ENCODE measurements at places on chromosomes 5 and 9. TPM values are rescaled to one million over a fixed set of nuclear protein-coding genes. Genes with fewer than 3 reads are reported as not detected.

DNA sequence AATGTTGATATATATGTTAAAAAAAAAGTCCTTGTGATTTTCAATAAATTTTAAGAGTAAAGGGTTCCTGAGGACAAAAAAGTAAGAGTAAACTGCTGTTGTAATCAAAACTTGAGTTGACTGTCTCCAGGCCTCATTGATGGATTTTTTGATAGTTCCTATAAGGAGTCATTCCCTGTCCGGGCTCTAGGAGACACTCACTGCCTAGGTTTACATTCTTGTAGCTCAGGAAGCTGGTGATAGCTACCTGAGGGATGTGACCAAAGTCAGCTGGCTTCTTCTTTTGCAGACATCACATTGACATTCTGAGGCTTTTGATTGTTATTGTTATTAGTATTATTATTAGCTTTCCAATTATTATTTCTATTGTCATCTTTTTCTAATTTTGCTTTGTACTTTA lies 116.5 kb upstream of the FBXL7 start:
- no peak for DNase-seq

- DNase-seq: no peak
Measured at GRCh38 chr5:60334281-60334713, 365.7 kb downstream of the DEPDC1B start.

The PCDHGB3 gene
- not detected for polyA plus RNA-seq

GRCh38 chr9:111066468-111066867 lies 28.2 kb upstream of the LPAR1 start:
- no peak for DNase-seq

GRCh38 chr5:158514986-158515359 lies 584.7 kb downstream of the EBF1 start:
- no peak for DNase-seq

GRCh38 chr9:97563458-97564135 lies 62.1 kb downstream of the TMOD1 start:
- DNase-seq: no peak

The ENTREP1 gene
- not detected for polyA plus RNA-seq

GRCh38 chr5:173011566-173011965 lies 28.0 kb downstream of the ATP6V0E1 start:
- DNase-seq: no peak

The SLC34A1 gene
- not detected for polyA plus RNA-seq

DNA sequence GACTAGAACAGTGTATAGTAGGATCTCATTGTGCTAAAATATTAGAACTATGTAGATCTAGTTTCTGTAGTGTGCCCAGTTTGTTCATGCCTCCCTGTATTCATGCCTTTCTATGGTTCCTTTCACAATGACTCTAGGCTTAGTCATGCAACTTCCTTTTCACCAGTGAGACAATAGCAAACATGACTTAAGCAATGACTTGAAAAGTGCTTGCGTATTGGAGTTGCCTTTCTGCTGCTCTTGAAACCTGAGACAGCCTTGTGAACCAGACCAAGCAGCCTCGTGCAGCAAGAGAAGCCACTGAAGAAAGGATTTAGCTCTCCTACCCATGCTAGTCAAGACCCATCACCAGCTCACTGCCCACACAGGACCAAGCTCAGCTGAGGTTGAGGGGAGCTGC lies 294.5 kb upstream of the TAS2R1 start:
- no peak for DNase-seq

- DNase-seq: no peak
Measured at GRCh38 chr9:72983512-72984225, 30.8 kb upstream of the ALDH1A1 start.

DNA sequence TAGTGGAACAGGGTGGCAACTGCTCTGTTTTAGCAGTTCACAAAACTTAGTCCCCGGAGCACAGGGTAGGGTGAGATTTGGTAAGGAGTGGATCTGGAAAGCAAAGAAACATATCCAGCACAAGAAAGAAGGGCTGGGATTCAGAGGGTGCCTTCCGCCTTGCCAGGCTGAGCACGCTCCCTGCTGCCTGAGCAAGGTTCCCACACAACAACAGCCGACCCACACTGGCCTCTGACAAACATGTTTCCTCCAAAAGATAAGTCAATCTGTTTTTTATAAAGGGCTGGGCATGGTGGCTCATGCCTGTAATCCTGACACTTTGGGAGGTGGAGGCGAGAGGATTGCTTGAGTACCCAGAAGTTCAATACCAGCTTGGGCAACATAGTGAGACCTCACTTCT lies 45.8 kb downstream of the RAB3C start:
- DNase-seq: no peak

- no peak for DNase-seq
Measured at GRCh38 chr5:108798513-108799265, 51.0 kb downstream of the FER start.

The CDH10 gene
- polyA plus RNA-seq: not detected

The ELOVL7 gene
- 0.34 TPM for polyA plus RNA-seq

The CCNJL gene
- polyA plus RNA-seq: not detected

DNA sequence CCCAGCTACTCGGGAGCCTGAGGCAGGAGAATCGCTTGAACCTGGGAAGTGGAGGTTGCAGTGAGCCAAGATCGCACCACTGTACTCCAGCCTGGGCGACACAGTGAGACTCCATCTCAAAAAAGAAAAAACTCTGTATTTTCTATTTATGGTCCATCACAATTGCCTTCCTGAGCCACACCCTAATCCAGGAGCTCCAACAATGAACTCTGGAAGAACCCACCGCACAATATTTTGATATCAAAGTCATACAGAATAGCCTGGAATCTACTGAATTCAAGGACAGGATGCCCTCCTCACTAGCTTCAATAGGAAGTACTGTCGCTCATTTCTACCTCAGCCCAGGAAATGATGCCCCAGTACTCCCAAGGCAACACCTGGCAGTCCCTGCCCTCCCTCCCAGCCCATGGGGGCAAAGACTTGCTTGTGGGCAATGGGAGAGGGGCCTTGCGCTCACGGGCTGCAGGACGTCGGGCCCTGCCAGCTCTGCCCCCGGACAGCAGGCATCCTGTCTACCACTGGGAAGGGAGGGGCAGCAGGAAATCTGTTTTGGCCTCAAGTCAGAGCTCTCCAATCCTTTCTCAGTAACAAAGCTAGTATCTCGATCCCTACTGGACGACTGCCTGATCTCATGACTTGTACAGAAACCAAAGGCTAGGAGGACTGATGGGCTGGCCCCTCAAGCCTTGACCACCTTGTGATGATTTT lies 19.7 kb downstream of the UBAC1 start:
- no peak for DNase-seq

- DNase-seq: no peak
Measured at GRCh38 chr5:117547192-117547591, 972.6 kb upstream of the SEMA6A start.

DNA sequence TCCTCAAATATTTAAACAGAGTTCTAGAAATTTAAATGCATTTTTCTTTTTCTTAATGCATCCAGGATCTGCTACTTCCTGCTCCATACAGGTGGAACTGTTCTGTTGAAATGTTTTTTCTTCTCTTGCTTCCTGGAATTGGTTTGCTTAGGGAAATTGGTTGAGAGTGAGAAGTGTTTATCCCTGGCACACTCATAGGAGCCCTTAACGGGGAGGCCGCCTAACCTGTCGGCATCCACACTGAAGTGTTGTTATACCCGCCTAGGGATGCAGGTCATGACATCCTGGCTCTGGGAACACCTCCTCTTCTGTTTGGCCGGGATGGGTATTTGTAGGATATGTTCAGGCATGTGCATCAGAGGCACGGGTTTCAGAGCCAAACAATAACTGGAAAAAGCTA lies 239.7 kb downstream of the GADD45G start:
- DNase-seq: no peak

DNA sequence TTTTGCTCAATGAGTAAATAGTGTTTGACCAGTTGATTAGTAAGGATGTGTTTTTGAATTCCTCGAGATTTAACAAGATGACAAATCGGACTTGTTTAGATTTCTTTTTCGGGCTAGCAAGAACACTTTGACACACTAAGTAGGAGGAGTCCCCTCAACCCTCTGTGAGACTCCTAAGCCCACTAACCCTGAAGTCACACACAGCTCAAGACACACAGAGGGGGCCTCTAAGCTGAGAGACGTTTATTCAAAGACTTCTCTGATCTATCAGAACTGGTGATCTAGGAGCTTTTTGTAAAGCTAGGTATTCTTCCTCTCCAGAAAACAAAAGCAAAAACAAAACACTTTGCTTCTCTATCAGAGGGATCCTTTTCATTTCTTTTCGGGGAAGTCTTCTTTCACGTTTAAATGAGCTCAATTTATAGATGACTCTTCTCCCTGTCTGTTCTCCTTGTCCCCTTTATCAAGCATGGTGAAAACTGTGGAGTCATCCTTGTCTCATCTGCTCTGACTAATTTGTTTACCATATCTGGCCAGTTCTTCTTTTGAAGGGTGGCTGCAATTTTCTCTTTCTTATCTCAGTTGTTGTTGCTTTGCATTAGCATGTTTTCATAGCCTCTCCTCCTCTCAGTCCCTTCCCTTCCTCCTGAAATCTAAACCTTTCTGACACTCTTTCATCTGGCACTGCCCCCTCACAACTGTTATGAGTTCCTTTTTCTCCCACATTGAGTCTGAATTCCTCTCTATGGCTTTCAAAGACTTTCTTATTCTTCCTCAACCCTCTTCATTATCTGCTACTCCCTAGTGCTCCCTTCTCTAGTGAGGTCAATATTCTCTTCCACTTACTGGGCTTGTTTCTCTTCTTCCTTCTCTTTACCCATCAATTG lies 68.5 kb upstream of the RAI14 start:
- no peak for DNase-seq

The NIPAL4 gene
- 6.6 TPM for polyA plus RNA-seq

The HRH2 gene
- polyA plus RNA-seq: not detected

GRCh38 chr9:20361229-20361628 lies 261.1 kb downstream of the MLLT3 start:
- no peak for DNase-seq

The FOXB2 gene
- not detected for polyA plus RNA-seq

DNA sequence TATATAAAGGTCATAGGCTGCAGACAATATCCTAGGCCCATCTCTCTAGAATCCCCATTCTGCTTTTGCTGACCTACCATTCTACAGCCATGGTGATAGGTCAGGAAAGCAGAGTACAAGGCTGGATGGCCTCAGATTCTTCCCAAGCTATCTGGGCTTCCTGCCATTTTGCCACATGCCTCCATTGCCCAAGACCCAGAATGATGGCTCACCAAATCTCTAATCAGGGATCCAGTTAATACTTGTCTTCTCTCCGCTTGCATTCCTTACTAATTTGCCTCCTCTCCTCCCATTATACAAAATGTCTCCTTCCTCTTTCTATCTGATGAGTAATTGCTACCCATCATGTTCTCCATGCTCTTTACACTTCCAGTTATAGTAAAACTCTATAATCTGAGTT lies 22.7 kb upstream of the NDUFS4 start:
- DNase-seq: no peak

The SLIT3 gene
- polyA plus RNA-seq: not detected

DNA sequence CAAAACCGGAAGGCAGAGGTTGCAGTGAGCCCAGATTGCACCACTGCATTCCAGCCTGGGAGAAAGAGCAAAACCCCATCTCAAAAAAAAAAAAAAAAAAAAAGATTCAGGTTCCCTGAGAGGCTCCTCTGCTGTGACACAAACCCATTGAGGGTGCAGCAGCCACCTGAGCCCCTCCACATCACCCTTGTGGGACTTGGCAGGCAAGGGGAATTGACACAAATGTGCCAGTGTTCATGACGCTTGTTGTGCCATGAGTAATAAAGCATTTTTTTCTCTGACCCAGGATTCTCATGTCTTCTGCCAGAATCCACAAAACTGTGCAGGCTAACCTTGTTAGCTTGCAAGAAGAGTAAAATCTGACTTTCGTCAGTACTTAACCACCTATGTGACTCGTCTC lies 149.6 kb downstream of the TTC39B start:
- DNase-seq: no peak

DNA sequence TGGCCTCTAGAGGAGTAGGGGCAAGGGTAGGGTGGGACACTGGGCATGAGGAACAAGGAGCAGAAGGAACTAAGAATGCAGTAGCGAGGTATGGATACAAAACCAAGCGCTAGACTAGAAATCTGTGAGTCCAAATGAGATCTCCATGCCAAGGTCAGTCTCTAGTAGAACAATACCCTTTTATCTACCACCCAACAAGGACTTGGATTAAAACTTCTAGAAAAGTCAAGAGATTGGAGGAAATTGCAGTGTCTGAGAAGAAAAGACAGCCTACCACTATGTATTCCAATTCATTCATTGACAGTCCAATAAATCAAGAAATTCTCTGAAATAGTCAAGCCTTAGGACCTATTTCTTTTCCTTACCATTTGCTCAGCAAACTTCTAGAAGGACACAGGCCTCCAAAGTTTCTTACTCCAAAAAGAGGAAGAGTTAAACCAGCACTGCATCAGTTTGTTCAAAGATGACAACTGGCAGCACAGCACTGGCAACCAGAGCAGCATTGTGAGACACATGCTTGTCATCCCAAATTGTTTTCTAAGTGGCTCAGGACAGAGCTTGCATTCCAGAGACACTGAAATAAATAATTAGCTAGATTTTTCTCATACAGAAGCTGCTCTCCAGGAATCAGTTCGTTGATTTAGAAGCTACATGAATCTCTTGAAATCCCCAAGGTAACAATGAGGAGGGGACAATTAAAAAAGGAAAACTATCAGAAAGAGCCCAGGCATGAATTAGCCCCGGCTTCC lies 22.6 kb downstream of the ABCA1 start:
- DNase-seq: no peak

- DNase-seq: peak; percentile 48
Measured at GRCh38 chr9:36486933-36487481, 85.7 kb upstream of the MELK start.

The CD72 gene
- polyA plus RNA-seq: 293 TPM

DNA sequence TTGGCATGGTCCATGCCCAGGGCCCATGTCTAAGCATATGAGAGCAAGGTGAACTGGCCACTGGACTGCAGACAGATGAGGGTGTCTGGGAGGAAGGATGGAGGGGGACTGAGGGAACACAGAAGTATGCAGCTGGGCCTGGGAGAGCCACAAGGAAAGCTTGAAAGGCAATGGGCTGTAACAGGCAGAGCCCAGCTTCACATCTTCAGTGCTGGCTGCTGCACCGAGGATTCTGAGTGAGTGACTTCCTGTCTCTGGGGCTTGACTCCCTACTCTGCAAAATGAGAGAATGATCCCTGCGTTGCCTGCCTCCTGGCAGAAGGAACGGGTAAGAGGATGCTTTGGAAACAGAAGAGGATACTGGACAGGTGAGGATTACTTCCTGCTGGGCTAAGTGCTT lies 29.0 kb downstream of the COL15A1 start:
- DNase-seq: no peak

- peak; percentile 37 for DNase-seq
Measured at GRCh38 chr5:71782771-71783770, 64.0 kb downstream of the CARTPT start.

The SLC27A6 gene
- polyA plus RNA-seq: not detected

GRCh38 chr5:68918306-68918705 lies 175.5 kb upstream of the SLC30A5 start:
- DNase-seq: no peak

All from naive B cell (primary cell).